Heart left ventricle (tissue), 16 donors: ENCODE measurements at places on chromosomes 3 and 15. TPM values are rescaled to one million over a fixed set of nuclear protein-coding genes. Genes with fewer than 3 reads are reported as not detected.

- no peaks in the 10 kb centered on the region for H3K27me3 ChIP-seq
- no peaks in the 10 kb centered on the region for H3K4me1 ChIP-seq
- no peak overlapping the region for H3K27ac ChIP-seq
- H3K4me3 ChIP-seq = no peak overlapping the region
- peaks cover 28% of the 10 kb centered on the region for H3K36me3 ChIP-seq
- DNase-seq = no peak
Observed at GRCh38 chr15:65914386-65914785, 45.1 kb downstream of the RAB11A start.

DNA sequence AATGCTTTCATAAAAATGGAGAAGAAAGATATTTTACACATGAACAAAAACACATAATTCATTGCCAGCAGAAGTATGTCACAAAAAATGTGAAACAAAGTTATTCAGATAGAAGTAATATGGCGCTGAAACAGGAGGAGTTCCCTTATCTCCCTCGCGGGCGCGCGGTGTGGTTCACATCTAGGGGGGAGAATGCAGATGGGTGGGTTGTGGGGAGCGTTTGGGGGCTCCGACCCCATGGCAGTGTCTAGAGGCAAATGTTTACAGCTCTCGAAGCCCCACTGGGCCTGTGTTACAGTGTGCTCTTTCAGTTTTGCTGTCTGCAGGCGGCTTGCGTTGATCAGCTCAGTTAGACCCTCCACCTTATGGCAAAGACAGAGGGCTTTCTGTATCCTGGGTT lies 297.5 kb downstream of the CGGBP1 start:
- H3K27ac ChIP-seq = no peak overlapping the region
- H3K4me1 ChIP-seq = no peaks in the 10 kb centered on the region
- no peaks in the 10 kb centered on the region for H3K36me3 ChIP-seq
- DNase-seq = no peak

- H3K4me3 ChIP-seq = no peak overlapping the region
- peaks cover 37% of the 10 kb centered on the region for H3K4me1 ChIP-seq
- H3K27me3 ChIP-seq = no peaks in the 10 kb centered on the region
Observed at GRCh38 chr3:127718245-127718915, 45.6 kb downstream of the ABTB1 start.

GRCh38 chr15:23503980-23504379 lies 56.9 kb upstream of the GOLGA6L2 start:
- DNase-seq = no peak
- H3K4me3 ChIP-seq = no peak overlapping the region
- H3K4me1 ChIP-seq = no peaks in the 10 kb centered on the region
- no peaks in the 10 kb centered on the region for H3K36me3 ChIP-seq
- no peaks in the 10 kb centered on the region for H3K27me3 ChIP-seq

- no peak overlapping the region for H3K4me3 ChIP-seq
- H3K4me1 ChIP-seq = no peaks in the 10 kb centered on the region
- no peaks in the 10 kb centered on the region for H3K36me3 ChIP-seq
- no peak for DNase-seq
- H3K27me3 ChIP-seq = no peaks in the 10 kb centered on the region
Observed at GRCh38 chr3:41583014-41583413, 378.9 kb downstream of the ULK4 start.

DNA sequence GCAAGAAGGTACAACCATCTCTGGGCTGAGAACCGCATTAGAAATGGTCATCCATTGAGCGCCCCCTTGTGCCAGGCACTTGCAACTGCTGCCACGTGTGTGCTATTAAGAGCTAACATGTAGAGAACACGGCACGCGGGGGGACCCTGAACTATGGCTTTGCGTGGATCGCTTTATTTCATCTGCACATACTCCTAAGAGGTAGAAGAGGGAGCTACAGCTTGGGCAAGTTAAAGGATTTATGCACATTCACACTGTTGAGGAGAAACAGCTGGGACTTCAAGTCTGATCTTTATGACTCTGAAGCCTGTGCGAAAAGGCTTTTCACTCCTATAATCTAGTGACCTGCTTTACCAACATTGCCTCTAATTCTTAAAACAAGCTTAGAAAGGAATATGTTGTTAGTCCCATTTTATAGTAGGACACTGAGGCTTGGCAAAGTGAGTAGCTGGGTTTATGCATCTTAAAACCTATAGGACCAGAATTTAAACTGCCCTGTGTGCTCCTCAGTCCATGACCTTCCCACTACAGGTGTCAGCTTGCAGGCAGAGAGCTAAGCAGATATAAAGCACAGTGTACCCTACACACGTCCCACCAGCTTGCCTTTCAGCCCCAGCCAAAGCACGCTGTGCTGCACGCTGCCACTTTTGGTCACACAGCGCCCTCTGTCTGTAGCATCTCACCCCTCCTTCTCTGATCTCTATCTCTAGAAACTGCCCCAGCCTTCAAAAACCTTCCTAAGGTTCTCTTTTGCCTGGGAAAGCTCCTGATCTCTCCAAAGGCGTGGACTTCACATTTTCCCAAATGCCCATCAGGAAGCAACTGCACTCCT lies 57.8 kb downstream of the STARD5 start:
- DNase-seq = peak; percentile 81
- no peak overlapping the region for H3K27ac ChIP-seq
- no peaks in the 10 kb centered on the region for H3K27me3 ChIP-seq

- H3K27me3 ChIP-seq = no peaks in the 10 kb centered on the region
- H3K27ac ChIP-seq = no peak overlapping the region
- no peaks in the 10 kb centered on the region for H3K36me3 ChIP-seq
- no peak overlapping the region for H3K4me3 ChIP-seq
- DNase-seq = no peak
Observed at GRCh38 chr3:12300137-12300536, 11.3 kb downstream of the PPARG start.

- no peaks in the 10 kb centered on the region for H3K36me3 ChIP-seq
- no peak overlapping the region for H3K4me3 ChIP-seq
- no peak overlapping the region for H3K27ac ChIP-seq
- peaks cover 4% of the 10 kb centered on the region for H3K4me1 ChIP-seq
Observed at GRCh38 chr15:66923438-66923881, 141.9 kb upstream of the SMAD3 start.

DNA sequence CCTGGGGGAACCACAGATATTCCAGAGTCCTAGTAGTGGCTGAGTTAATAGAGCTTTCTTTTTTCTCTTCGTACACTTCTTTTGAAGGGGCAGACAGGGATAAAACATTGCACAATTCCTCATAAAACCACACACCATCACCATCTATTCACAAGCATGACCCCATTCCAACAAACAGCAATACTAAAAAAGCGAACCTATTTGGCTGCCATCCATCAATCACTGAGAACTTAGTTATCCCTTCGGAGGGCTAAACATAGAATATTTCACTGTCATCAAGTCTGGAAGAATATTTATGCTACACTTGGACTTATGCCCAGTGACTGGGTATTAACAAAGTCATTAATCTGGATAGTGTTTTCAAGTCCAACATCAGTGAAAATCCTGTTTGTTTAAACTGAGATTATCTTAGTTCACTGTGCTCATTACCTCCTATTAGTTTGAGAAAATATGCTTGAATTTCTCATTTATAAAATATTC lies 80.3 kb upstream of the PRTG start:
- no peak overlapping the region for H3K27ac ChIP-seq
- no peaks in the 10 kb centered on the region for H3K36me3 ChIP-seq
- no peak for DNase-seq
- H3K4me1 ChIP-seq = no peaks in the 10 kb centered on the region
- H3K4me3 ChIP-seq = no peak overlapping the region

DNA sequence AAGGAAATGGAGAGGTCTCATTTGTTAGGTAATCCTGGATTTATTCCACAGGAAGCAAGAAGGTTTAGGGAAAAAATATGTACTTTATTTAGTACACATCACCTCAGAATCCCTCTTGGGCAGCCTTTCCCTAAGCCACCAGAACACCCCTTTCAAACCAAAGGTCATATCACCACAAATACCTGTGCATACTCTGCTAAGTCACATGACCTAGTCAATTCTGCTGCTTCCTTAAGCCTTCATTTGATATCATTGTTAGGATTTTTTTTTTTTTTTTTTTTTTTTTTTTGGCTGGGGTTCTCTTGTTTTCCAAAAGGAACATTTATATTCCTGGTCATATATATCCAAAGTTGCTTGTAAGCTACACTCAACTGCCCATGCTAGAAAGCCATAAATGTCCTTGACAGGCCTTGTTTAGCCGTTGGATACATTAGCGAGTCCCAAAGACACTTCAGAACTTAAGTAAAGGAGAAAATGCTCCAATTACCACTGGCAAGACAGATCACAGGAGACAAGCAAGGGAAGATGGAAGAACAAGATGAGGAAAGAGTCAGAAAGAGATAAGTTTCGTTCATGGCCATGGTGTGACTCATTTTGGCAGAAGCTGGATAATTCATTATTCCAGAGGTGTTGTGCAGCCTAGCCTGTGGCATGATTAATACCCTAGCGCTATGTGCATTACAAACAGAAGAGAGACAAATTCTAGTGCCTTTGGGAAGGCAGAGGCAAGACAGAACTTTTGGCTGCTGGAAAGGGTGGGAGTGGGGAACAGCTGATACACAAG lies 155.6 kb upstream of the SLC2A2 start:
- no peaks in the 10 kb centered on the region for H3K36me3 ChIP-seq
- H3K27me3 ChIP-seq = no peaks in the 10 kb centered on the region
- H3K4me1 ChIP-seq = peaks cover 26% of the 10 kb centered on the region
- H3K27ac ChIP-seq = no peak overlapping the region
- no peak for DNase-seq

DNA sequence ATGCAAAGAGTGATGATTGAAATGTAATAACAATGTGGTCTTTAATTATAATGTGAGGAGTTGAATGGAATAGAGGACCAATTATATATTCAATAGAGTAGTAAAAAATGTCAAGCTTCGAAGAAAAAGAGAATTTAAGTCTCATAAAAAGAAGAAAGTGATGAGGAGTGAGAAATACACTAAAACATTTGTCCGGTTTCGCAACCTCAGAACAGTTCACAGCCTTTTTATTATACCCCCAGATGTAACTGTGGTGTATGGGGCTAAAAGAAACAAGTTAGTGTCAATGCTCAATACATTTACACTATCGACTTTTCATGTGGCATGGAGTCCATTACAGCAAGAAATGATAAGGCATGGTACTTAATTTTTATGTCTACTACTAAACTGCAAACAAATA lies 386.5 kb upstream of the ATP11B start:
- H3K4me1 ChIP-seq = no peaks in the 10 kb centered on the region
- no peak overlapping the region for H3K27ac ChIP-seq
- H3K27me3 ChIP-seq = no peaks in the 10 kb centered on the region
- DNase-seq = no peak
- no peak overlapping the region for H3K4me3 ChIP-seq

DNA sequence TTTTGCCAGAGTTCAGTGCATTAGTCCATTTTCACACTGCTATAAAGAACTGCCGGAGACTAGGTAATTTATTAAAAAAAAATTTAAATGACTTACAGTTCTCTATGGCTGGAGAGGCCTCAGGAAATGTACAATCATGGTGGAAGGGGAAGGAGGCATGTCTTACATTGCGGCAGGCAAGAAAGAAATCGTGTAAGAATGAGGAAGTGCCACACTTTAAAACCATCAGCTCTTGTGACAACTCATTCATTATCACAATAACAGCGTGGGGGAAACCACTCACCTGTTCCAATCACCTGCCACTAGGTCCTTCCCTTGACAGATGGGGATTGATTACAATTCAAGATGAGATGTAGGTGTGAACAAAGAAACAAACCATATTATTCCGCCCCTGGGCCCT lies 1361.4 kb downstream of the NSUN3 start:
- no peak for DNase-seq
- no peaks in the 10 kb centered on the region for H3K4me1 ChIP-seq
- H3K4me3 ChIP-seq = no peak overlapping the region
- H3K27me3 ChIP-seq = no peaks in the 10 kb centered on the region
- no peak overlapping the region for H3K27ac ChIP-seq

Gene ZNF80
- not detected for total RNA-seq

Gene XXYLT1
- total RNA-seq = 5.9 TPM

Gene CHL1
- total RNA-seq = 0.48 TPM

Gene ERC2
- 1.7 TPM for total RNA-seq

Gene FAM81A
- 4.5 TPM for total RNA-seq

Gene KLHL40
- 0.81 TPM for total RNA-seq

Gene CDCP1
- 0.19 TPM for total RNA-seq
